Keratinocyte (primary cell): ENCODE measurements at places on chromosomes 16 and 17. TPM values are rescaled to one million over a fixed set of nuclear protein-coding genes. Genes with fewer than 3 reads are reported as not detected.

Gene ZMYND15
- polyA plus RNA-seq = 0.14 to 0.31 TPM (median 0.25 TPM) in 3 replicates

Gene TCAP
- 0.06 to 0.26 TPM (median 0.20 TPM) in 3 replicates for polyA plus RNA-seq

Gene MSLN
- polyA plus RNA-seq = 8.5 to 12.7 TPM (median 11.7 TPM) in 3 replicates

Gene EPN3
- polyA plus RNA-seq = 50.7 to 155 TPM (median 66.7 TPM) in 3 replicates

Gene SLC13A2
- not detected in 3 replicates for polyA plus RNA-seq

- no peaks in the 10 kb centered on the region for H3K4me1 ChIP-seq
- no peak for DNase-seq
- peaks cover 12% of the 10 kb centered on the region for H3K36me3 ChIP-seq
- no peak overlapping the region for H3K4me3 ChIP-seq
- no peak overlapping the region for H3K27ac ChIP-seq
Observed at GRCh38 chr16:71746442-71747046, 22.0 kb upstream of the PHLPP2 start.

DNA sequence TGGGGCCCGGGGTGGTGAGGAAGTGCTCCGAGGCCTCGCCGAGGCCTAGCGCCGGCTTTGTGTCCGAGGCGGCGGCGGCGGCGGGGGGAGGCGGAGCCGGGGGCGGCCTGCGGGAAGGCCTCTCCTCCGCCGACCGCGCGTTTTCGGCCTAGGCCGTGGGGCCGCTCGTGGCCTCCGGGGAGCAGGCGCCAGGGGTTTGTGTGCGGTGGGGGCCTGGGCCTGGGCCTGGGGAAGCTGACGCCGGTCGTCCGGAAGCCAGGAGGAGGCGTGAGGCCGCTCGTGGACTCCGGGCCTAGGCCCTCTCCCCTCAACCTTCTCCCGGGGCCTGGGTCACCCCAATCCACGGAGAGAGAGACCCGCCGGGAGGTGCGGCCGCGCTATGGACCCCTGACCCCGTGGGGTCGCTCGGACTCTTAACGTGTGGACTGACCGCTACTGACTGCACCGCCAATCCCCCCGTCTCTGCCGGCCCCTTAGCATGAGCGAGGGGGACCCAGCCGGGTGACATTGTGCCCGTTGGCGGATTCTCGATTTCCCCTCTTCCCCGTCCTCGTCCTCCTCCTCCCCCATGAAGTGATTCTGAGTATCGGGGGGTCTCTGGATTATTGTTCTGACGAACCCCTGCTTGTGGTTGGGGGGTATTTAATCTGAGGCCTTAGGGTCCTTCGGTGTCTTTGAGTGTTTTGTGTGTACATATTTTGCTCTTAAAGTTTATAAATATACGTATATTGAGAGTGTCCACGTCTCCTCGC lies 660 bp downstream of the RBBP6 start:
- H3K4me3 ChIP-seq = peak overlapping the region; percentile 98
- H3K4me1 ChIP-seq = peaks cover 23% of the 10 kb centered on the region
- H3K27ac ChIP-seq = peak overlapping the region; percentile 93
- no peaks in the 10 kb centered on the region for H3K27me3 ChIP-seq

DNA sequence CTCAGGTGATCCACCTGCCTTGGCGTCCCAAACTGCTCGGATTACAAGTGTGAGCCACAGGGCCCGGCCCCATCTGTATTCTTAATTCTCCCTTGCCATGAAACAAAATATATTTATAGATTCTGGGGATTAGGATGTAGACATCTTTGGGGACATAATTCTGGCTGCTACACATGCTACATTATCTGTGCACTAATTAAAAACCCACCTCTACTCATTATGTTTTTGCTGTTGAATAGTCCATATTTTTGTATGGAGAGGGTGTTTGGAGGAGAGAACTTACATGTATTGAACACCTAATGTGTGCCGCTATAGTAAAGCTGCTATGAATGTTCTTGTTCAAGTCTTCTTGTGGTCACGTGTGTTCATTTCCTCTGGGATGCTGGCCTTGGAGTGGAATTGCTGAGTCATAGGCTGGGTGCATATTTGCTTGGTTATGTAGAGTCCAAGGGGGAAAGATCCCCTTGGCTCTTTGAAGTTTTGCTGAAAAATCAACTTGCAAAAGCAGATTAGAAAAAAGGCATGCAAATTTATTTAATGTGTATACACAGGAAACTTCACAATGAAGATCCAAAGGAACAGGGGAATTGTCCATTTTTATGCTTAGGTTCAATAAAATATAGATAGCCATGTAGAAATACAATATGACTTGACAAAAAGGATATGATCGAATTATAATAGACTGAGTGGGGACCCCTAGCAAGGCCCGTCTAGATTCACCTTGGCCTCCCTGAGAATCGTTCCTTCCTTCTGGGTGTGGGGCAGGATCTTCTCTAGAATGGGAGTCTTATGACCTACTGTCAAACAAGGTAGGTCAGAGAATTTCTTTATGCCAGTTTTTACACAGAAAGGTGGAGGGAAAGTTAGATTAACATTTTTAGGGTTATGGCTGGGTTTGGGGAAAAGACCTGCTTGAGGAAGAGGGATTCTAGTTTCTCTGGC lies 42.1 kb upstream of the GPRC5B start:
- no peak for DNase-seq
- no peaks in the 10 kb centered on the region for H3K27me3 ChIP-seq
- no peaks in the 10 kb centered on the region for H3K36me3 ChIP-seq
- H3K4me1 ChIP-seq = no peaks in the 10 kb centered on the region
- no peak overlapping the region for H3K27ac ChIP-seq

DNA sequence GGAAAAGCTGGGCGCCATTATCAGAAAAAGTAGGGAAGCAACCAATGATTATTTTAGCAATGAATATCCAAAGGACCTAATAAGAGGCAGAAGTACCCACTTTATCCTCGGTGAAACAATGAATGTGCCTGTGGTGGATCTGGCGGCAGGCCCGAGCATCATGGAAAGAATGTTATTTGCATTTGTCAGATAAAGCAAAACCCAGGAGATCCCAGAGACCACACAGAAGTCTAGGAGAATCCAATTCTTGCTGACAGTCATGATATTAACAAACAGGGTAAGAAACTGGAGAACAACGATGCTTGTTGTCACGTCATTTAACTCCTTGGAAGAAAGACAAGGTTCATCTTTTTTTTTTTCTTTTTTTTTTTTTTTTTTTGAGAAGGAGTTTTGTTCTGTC lies 12.0 kb upstream of the TNRC6A start:
- H3K27ac ChIP-seq = no peak overlapping the region
- H3K4me1 ChIP-seq = no peaks in the 10 kb centered on the region
- H3K27me3 ChIP-seq = no peaks in the 10 kb centered on the region

DNA sequence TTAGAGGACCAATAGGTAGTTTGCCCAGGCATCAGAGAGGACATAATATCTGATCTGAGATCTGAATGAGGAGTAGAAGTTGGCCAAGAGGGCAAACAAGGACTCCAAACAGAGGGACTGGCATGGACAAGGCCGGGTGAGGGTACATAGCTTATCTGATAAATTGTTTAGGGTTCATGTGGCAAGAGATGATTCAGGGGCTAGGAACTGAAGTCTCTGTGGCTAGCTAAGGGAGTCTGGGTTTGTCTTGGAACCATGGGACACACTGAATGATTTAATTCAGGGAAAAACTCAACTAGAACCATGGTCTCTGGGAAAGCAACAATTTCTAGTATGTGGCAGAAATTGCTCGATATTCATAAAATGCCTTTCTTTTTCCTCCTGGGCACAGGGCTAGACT lies 4.1 kb upstream of the AQP8 start:
- H3K36me3 ChIP-seq = no peaks in the 10 kb centered on the region
- H3K4me3 ChIP-seq = no peak overlapping the region
- H3K27ac ChIP-seq = no peak overlapping the region
- no peaks in the 10 kb centered on the region for H3K27me3 ChIP-seq

DNA sequence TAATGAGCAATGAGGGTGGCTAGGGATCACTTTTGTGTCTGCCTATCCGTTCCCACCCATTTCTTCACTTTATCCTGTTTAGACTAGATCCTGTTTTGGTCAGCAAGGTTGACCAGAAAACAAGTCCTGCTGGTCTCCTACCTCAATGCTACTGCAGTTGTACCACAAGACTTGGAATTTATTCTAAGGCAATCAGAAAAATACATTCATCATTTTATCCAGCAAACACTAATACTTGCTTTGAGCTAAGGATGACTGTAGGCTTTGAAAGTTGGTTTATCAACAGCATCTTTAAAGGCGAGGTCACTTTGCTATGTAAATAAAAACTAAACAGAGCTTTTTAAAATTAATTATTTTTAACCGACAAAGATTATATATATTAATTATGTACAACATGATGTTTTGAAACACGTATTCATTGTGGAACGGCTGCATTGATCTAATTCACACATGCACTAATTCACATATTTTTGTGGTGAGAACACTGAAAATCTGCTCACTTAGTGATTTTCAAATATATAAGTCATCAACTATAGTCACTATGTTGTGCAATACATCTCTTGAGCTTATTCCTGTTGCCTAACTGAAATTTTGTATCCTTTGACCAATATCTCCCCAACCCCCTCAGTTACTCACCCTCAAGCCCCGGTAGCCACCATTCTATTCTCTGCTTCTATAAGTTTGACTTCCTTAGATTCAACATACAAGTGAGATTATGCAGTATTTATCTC lies 125.9 kb upstream of the HS3ST3A1 start:
- no peaks in the 10 kb centered on the region for H3K27me3 ChIP-seq
- peaks cover 8% of the 10 kb centered on the region for H3K4me1 ChIP-seq
- no peaks in the 10 kb centered on the region for H3K36me3 ChIP-seq

GRCh38 chr17:47280072-47280811 lies 26.6 kb downstream of the ITGB3 start:
- no peaks in the 10 kb centered on the region for H3K36me3 ChIP-seq
- H3K27ac ChIP-seq = no peak overlapping the region
- H3K27me3 ChIP-seq = peaks cover 10% of the 10 kb centered on the region

GRCh38 chr17:49372425-49372824 lies 10.4 kb upstream of the ZNF652 start:
- H3K27me3 ChIP-seq = no peaks in the 10 kb centered on the region
- no peaks in the 10 kb centered on the region for H3K36me3 ChIP-seq
- H3K4me3 ChIP-seq = no peak overlapping the region
- no peaks in the 10 kb centered on the region for H3K4me1 ChIP-seq
- H3K27ac ChIP-seq = no peak overlapping the region
- no peak for DNase-seq

- no peak overlapping the region for H3K27ac ChIP-seq
- H3K4me1 ChIP-seq = no peaks in the 10 kb centered on the region
- DNase-seq = no peak
- H3K36me3 ChIP-seq = peaks cover 11% of the 10 kb centered on the region
- H3K27me3 ChIP-seq = no peaks in the 10 kb centered on the region
Observed at GRCh38 chr16:56399047-56399446, 26.3 kb downstream of the AMFR start.

DNA sequence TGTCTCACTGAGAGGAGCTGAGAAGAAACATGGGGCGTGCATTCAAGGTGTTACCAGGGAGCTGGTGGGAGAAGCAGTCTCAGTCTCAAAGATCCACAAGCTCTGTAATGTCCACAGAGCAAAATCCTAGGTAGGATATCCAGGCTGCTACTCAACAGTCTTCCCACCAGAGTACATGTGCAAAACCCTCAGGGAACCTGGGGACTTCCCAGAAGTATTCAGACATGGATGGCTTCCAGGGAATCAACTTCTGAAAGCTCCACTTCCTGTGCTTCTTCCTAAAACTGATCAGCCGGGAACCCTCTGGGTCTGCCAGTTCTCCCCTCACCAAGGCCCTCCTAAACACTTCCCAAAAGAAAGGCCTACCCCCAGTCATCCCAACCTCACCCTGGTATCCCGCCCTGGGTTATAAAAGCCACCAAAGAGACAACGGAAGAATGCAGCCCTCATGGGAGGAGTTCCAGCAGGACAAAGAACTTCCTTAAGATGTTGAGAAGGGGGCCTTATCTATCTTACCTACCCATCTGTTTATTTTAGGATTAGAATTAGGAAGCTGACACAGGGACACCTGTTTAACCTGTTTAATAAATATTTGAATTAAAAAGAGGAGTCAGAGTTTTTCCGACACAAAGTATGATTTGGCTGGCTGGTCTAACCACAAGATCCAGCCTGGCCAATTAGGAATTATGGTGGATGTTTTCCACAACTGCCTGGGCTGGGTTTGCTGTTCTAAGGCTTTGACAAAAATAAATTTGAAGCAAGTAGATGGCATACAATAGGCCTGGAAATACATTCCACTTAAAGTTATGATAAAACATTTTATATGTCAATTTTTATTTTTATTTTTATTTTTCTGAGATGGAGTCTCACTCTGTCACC lies 37.0 kb downstream of the CUEDC1 start:
- DNase-seq = no peak
- no peak overlapping the region for H3K27ac ChIP-seq
- no peaks in the 10 kb centered on the region for H3K27me3 ChIP-seq
- H3K4me3 ChIP-seq = no peak overlapping the region
- peaks cover 6% of the 10 kb centered on the region for H3K36me3 ChIP-seq
- peaks cover 12% of the 10 kb centered on the region for H3K4me1 ChIP-seq

DNA sequence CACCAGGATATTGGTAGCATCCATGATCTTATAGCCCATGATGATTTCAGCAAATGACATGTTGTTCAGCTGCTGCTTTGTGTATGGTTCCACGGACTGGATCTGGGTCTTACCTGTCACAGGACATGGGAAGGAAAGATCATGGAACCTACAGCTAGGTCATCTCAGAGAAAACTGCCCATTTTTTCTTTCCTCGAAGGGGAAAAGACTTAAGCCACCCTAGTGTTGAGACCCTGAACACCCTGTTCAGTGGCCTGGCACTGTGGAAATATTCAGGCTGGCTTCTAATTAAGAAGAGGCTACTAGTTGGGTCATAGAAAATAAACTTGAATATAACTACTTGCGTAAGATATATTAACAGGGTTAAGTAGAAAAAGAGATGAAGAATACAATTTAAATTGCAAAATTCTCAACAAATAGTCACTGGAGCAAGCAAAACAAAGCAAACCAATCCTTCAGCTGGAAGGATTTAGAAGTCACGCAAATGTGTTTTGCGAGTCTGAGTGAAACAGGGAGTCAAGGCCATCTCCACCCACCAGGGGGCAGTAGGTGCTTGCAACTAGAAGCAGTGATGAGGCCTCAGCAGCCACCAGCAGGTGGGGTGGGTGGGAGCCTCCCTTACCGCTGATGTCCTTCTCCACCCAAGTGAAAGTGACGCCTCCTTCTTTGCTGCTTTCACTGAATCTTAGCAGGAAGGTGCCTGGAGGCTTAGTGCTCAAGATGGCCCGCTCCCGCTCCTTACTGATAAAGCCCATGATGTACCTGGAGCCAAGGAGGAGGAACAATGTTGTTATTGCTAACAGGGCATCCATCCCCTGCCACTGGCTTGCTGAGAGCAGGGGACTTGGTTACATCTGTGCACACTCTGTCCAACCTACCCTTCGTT lies 34.3 kb downstream of the STAT5A start:
- H3K36me3 ChIP-seq = peaks cover 25% of the 10 kb centered on the region
- H3K4me1 ChIP-seq = peaks cover 32% of the 10 kb centered on the region
- DNase-seq = peak; percentile 72
- no peak overlapping the region for H3K27ac ChIP-seq
- no peaks in the 10 kb centered on the region for H3K27me3 ChIP-seq

GRCh38 chr16:89210165-89210903 lies 7.2 kb upstream of the ZNF778 start:
- no peaks in the 10 kb centered on the region for H3K36me3 ChIP-seq
- no peak for DNase-seq
- no peak overlapping the region for H3K27ac ChIP-seq
- H3K4me1 ChIP-seq = no peaks in the 10 kb centered on the region
- H3K27me3 ChIP-seq = no peaks in the 10 kb centered on the region

DNA sequence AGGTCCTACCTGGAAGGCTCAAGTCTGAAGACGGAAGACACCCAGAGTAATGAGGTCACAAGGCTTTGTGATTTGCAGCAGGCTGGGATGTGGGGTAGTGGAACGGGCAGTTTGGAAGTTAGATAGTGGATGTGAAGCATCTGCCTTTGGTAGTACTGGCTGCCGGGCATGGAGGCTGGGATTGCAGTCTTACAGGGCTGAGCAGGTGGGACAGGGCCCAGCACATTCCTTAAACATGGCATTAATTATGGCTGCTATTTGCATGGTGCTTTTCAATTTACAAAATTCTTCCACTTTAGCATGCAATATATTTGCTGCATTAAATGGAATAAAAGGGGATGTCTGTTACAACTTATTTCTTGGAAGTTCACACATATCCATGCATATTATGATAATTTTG lies 161.2 kb downstream of the UTP18 start:
- H3K27ac ChIP-seq = no peak overlapping the region
- no peaks in the 10 kb centered on the region for H3K4me1 ChIP-seq
- DNase-seq = no peak
